ENCODE measurements at places on chromosomes 13 and 19.

DNA sequence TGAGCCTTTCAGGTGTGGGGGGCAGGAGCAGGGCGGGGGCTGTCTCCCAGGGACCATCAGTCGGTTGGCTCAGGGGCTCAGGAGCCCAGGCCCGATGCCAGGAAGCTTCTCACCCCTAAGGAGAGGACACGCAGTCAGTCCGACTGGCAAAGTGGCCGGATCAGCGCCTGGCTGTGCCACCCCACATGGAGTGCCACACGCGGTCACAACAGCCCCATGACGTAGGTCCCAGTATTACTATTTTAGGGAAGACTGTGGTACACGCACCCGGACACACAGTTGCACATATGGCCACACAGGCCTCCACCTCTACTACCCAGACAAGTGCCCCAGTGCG, 29.3 kb upstream of the GRTP1 start:
- no peak for DNase-seq

DNA sequence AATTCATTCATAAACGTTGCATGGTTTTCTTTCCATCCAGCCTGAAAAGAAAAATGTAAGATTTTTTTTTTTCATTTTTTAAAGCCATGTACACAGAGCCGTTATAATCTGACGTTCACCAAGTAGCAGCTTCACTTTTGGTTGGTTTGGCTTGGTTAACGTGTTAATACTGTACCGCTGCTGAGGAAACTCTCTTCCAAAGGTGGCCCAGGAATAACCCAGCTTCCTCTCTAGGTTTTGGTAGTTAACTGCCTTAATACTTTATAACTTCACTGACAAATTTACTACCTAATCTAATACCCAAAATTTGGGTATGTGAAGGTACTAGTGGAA, 1.7 kb downstream of the INTS6 start:
- no peak for DNase-seq

GRCh38 chr19:55188625-55189024, 8.5 kb upstream of the SYT5 start:
- no peak for DNase-seq

DNA sequence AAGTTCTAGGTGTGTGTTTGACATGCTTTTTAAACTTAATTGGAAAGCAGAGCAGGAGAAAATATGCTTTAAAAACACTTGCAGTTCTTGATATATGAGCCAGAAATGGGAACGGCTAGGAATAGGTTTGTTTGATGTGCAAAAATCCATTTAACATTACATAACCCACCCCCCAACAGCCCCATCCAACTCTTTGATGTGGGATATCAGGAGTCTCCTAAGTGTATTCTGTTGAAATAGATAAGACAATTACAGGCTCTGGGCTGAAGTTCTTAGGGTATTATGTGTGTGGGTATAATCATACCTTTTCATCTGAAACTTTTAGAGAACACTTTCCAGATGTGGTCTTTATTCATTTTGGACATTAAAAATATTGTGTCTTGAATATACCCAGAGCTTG, 240.4 kb upstream of the CSNK1A1L start:
- no peak for DNase-seq

GRCh38 chr13:99270518-99270917, 12.3 kb upstream of the GPR18 start:
- no peak for DNase-seq

DNA sequence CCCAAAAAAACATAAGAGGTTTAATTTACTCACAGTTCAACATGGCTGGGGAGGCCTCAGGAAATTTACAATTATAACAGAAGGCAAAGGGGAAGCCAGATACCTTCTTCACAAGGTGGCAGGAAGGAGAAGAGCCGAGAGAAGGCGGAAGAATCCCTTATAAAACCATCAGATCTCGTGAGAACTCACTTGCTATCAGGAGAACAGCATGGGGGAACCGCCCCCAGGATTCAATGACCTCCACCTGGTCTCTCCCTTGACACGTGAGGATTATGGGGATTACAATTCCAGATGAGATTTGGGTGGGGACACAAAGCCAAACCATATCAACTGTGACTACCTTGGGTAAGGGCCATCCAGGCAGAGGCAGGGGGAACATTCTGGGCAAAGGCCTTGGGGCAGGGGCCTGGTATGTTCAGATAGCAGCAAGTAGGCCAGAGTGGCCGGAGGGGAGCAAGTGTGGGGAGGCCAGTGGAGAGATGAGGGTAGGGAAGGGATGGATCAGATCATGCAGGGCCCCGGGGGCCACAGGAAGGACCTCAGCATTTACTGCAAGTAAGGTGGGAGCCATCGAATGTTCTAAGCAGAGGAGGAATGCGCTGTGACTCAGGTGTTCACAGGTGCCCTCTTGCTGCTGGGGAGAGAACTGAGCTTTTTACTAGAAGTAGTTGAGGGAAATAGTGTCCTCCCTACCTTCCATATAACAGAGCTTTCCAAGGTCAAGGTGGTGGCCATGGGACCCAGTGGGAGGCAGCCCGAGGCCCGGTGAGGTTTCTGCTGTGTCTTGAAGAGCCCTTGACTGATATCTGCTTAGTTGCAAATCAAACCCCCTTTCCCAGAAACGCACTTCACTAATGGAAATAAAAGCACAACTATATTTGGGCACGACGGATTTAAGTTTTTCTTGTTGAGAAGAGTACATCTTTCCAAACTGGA, 18.0 kb downstream of the RAB3D start:
- DNase-seq: no peak
